ENCODE measurements at places on chromosomes 16 and 17.

- DNase-seq: no peak
Observed at GRCh38 chr17:80849119-80849518, 142.5 kb upstream of the CHMP6 start.

DNA sequence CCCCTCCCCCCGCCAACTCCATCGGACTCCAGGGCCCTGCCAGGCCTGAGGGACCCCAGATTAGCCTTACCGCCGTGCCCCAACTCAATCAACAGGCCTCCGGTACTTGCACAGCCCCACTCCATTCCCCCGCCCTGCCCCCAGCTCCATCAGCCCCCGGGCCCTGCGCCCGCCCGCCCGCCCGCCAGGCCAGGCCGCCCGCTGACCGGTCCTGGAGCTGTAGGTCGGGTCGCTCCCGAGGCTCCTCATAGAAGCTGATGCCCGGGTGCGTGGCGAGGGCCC is 308 bp downstream of the GTF3C1 start:
- no peak for DNase-seq

DNA sequence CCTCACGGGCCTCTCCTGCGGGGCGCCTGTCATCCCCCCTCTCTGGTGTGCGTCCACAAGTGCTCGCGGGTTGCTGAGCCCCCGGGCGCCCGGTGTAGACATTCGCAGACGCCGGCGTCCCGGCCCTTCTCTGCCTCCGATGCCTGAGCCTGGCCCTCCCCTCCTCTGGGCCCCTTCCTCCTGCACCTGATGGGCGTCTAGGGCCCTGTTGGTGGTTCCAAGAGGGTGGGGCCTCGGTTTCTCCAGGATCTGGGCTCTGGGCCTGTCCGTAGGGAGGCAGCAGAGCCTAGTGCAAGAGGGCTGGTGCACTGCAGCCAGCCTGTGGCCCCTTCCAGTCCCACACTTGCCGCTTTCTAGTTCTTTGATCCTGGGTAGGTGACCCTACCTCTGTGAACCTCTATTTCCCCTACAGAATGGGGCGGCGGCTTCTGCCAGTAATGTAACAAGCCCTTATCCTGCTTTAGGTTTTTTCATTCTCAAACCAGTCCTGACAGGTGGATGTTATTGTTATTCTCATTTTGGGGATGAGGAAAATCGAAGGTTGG is 623 bp downstream of the E4F1 start:
- no peak for DNase-seq

GRCh38 chr16:69309316-69309715 is 1.8 kb upstream of the VPS4A start:
- no peak for DNase-seq

DNA sequence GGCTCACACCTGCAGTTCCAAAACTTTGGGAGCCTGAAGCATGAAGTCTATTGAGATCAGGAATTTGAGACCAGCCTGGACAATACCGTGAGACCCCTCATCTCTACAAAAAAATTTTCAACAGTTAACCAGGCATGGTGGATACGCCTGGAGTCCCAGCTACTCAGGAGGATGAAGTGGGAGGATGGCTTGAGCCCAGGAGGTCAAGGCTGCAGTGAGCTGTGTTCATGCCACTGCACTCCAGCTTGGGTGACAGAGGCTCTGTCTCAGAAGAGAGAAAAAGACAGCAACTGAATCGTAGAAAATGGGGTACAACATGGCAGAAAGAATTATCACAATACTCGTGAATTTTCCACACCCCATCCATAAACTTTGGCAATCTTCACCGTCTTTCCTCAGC is 3.2 kb downstream of the CRK start:
- DNase-seq: no peak

DNA sequence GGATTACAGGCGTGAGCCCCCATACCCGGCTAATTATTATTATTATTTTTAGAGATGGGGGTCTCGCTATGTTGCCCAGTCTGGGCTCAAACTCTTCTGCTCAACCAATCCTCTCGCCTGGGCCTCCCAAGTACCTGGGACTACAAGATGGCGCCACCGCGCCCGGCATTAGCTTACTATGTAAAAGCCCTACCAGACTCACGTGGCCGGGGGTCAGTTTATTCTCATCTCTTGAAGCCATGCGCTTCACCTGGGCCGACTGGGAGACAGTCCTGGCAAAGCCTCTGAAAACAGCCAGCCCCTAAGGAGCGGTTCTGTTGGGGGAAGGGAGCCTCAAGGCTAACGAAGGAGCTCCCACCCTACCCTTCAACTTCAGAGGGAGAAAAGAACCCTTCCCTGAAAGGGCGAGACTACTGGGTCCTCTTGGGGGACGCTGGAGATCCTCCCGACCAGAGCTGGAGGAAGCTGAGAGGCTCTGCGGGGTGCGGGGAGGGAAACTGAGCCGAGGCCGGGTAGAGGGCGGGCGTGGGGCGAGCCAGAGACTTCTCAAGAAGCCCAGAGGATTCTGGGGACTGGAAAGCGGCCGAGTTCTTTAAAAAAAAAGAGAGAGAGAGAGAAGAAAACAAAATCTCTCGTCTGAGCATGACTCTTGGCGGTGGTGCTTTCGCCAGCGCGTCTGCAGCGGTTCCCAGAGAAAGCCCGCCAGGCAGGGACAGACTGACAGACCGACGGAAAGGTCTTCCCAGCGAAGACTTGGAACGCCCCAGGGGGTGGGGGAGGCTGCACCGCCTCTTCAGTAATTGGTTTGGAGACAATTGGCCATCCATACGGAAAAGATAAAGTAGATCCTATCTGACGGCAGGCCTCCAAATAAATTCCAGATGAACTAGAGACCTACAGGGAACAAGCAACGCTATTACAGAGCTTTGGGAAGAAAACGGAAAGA is 5.6 kb upstream of the TUBG2 start:
- DNase-seq: no peak

- DNase-seq: no peak
Observed at GRCh38 chr17:49859991-49860953, 12.4 kb upstream of the TAC4 start.

DNA sequence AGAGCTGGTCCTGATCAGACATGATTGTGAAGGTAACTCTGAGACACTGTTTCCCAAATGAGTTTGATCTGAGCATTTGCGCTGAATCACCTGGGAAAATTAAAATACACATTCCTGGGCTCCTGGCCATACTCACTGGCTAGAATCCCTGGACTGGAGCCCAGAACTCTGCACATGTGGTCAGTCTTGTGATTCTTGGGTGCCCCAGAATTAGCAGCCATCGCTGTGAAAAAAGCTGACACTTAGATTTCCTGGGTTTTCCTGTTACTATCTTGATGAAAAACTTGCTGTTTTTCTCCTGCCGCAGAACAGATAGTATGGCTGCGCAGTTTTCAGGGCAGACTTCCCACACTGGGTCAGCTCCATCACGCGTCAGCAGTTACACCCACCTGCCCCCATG is 24.6 kb downstream of the NECAB2 start:
- DNase-seq: no peak

GRCh38 chr17:78197147-78197832 is 10.1 kb downstream of the AFMID start:
- no peak for DNase-seq

- DNase-seq: no peak
Observed at GRCh38 chr16:56848029-56848936, 16.7 kb upstream of the SLC12A3 start.

GRCh38 chr17:48294020-48294805 is 135.8 kb downstream of the SKAP1 start:
- no peak for DNase-seq

- DNase-seq: no peak
Observed at GRCh38 chr17:7380855-7381683, at the start of gene TNK1. TSS of gene TNK1 (plus strand) at chr17:7381089. CDS start at chr17:7382927, 1,838 bp downstream.

- no peak for DNase-seq
Observed at GRCh38 chr16:23035240-23035639, 114.0 kb downstream of the USP31 start.

DNA sequence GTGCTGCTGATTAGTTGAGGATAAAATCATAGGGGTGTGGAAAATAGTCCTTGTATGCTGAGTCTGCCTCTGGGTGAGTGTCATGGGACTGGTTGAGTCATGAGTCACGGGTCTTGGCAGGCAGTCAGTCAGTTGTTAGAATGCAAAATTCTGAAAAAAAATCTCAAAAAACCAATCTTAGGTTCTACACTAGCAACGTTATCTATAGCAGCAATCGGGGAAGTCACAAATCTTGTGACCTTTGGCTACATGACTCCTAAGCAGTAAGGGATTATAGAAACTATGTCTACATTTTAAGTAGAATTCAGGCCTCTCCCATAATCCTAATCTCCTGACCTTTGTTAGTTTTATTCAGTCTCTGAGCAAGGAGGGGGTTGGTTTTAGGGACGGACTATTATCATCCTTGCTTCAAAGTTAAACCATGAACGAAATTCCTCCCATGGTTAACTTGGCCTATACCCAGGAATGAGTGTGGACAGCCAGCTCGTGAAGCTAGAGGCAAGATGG is 18.0 kb upstream of the PMFBP1 start:
- DNase-seq: no peak

- no peak for DNase-seq
Observed at GRCh38 chr17:7513850-7514419, 29.8 kb downstream of the POLR2A start.

GRCh38 chr17:82334622-82335394 is 1.2 kb upstream of the SECTM1 start:
- DNase-seq: no peak

DNA sequence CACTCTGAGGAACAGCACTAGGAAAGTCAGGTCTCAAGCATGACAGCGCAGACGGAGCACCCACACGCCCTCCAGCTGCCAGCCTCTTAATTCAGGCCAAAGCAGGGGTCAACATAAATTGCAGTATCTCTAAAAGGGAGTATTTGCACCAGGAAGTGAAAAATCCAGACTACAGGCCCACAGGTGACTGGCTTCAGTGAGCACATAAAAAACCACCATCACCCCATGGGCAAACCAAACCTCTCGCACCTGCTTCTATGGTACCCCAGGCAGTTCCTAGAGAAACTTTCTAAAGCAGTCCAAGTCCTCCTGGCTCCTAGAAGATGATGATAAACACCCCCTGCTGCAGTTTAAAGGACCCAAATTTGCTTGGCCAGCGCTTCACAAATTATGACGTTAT is 129.8 kb downstream of the ZNF423 start:
- DNase-seq: no peak

DNA sequence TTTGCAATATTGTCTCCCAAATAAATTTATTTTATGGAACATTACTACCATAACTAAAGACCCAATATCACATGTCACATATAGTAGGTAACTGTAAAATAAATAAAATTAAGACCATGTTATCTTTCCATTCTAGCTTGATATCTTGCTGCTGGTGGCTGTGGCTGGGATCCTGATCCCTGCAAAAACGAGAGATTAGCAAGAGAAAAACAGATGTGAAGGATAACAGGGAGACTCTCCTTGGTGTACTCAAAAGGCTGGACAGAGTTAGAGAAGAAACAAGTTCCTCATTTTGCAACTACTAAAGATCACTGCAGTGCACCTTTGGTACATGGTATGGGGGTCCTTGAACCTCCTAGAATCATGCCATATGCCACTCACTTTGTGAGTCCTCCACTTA is 49.7 kb downstream of the ARHGAP27 start:
- DNase-seq: no peak

GRCh38 chr17:82837586-82838320 is 2.1 kb downstream of the ZNF750 start:
- DNase-seq: no peak

DNA sequence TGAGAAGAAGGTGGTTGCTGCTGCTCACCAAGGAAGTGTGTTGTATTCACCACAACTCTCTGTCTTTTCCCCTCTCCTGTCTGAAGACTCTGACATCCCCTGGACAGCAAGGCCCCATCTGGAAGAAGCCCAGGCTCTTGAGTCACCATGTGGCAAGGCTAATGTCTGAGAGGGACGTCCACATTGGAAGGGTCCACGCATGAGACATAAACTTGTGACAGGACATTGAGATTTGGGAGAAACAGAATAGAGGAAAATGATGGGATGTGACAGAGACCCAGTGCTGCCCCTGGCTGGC is 176.5 kb downstream of the IRF8 start:
- DNase-seq: no peak

DNA sequence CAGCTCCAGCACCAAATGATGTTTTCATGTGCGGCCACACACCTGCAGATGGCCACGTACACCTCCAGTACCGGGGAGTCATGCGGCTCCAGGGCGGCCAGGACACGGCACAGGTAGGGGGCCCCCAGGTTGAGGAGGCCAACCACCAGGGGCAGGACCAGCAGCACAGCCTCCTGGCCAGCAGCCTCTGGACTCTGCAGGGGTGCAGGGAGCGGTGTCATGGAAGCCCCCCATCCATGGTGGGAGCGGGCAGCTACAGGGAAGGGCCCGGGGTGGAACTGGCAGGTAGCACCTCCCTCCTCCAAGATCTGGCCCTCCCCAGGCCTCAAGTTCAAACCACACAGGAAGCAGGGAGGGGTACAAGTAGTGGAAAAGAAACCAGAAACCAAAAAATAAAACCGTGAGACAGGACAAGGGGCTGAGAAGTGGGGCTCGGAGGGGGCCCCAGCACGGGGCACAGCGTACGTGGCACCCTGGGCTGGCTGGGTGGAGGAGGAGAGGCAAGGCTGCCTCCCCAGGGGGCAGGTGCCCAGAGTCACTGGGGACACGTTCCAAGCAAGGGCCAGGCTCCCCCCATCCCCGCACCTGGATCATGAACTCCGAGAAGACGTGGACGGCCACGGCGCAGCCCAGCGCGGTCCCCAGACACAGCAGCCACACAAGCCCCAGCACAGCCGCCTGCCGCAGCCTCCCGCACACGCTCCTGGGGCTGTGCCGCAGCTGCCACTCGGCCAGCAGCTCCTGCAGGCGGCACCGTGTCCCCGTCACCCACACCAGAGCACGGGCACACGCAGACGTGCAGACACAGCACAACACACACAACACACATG is 7.4 kb downstream of the TMC6 start:
- DNase-seq: no peak

- DNase-seq: no peak
Observed at GRCh38 chr17:50272711-50273653, 1.3 kb upstream of the TMEM92 start.

- DNase-seq: no peak
Observed at GRCh38 chr17:2684549-2684948, 27.0 kb downstream of the CLUH start.

DNA sequence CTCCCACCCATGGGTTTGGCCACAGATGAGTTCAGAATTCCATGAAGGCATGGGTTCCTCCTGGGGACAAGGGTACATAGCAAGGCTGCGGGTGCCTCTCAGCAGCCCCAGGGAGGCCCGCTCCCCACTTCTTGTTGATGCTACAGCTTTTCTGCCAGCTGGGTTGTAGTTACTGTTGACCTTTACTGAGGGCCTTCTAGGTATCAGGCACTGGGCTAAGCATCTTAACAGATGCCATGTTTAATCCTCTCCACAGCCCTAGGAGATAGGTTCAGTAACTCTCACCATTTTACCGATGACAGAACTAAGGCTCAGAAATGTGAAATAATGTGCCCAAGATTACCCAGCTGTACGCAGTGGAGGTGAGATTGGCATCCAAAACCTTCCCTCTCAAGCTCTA is 54.3 kb upstream of the DLX4 start:
- no peak for DNase-seq

- no peak for DNase-seq
Observed at GRCh38 chr17:17376362-17376761, 73.2 kb downstream of the NT5M start.

All from natural killer cell treated with Interleukin-12 subunit alpha and Interleukin-12 subunit beta and Interleukin-15 and Interleukin-18, amount 100 ng/mL, for 72 hours (primary cell).